ENCODE measurements at places on chromosomes 7 and 10.

- no peak for DNase-seq
Measured at GRCh38 chr7:55246171-55246570, 119.0 kb upstream of the LANCL2 start.

- DNase-seq, result peak; percentile 2
Measured at GRCh38 chr10:135601-136464, 578 bp downstream of the ZMYND11 start.

DNA sequence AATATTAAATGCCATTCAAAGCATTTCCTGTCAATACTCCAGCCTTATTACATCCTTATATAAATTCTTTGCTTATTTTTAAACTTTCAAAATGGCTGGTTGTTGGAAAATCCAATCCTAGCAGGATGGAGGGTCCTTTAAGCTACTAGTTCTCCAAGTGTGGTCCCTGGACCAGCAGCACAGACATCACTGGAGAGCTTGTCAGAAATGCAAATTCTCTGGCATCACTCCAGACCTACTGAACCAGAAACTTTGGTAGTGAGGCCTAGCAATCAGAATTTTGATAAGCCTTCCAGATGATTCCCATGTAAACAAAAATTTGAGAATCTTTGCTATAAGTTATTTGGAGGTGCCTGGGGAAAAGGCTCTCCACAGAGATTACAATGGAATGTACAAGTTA is 43.8 kb downstream of the CALCR start:
- DNase-seq, result no peak

DNA sequence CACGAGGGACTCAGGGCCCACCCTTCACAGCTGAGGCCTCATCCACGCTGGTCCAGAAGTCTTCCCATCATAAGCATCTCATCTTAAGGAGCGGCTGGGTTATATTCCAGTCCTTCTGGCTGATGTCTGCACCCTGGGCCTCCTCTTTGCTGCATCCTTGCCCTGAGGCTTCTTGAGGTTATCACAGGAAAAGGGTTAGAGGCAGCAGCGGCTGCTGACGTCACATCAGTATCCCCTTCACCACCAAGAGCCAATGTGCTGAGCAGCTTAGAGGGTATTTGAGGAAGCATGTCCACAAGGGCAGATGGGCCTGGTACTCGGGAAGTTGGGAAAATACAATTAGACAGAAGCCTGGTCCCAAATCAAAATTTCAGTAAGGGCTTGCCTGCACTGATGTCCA is 125.1 kb downstream of the PLXNA4 start:
- no peak for DNase-seq

DNA sequence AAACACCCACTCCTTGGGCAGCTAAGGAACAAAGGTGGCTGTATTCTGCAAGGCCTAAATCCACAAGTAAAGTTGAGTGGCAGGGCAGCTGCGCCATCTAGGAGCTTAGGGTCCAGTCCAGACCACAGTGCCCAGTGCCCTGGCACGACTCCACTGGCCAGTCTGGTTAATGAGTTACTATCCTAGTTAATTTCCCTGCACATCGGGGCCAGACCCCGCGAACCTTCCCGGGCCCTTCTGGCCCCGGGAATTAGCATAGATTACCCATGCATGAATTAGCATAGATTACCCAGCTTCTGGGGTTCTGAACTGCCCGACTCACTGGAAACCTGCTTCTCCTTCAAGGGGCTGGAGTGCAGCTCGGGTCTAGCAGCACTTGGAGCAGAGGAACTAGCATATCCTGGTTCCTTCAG is 3.2 kb upstream of the EMX2 start:
- DNase-seq, result no peak

DNA sequence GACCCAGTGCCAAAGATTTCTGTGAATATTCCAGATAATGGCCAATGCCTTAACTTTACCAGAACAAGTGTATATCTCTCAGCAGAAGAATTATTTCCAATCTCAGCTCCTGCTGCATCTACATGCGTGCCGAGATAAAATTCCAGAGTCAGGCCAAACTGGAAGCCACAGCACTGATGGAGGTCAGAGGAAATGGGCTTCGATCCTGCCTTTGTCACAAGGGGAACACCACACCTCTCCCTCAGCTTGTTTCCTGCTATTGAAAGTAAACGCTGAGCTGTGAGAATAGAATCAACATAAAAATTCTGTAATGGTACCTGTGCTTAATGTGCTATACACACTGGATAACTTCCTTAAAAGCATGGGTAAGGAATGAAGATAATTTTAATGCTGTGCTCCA is 255.5 kb downstream of the NEBL start:
- no peak for DNase-seq

- no peak for DNase-seq
Measured at GRCh38 chr7:16913643-16914042, 31.9 kb upstream of the AGR3 start.

- no peak for DNase-seq
Measured at GRCh38 chr10:17713758-17714157, 38.2 kb upstream of the TMEM236 start.

DNA sequence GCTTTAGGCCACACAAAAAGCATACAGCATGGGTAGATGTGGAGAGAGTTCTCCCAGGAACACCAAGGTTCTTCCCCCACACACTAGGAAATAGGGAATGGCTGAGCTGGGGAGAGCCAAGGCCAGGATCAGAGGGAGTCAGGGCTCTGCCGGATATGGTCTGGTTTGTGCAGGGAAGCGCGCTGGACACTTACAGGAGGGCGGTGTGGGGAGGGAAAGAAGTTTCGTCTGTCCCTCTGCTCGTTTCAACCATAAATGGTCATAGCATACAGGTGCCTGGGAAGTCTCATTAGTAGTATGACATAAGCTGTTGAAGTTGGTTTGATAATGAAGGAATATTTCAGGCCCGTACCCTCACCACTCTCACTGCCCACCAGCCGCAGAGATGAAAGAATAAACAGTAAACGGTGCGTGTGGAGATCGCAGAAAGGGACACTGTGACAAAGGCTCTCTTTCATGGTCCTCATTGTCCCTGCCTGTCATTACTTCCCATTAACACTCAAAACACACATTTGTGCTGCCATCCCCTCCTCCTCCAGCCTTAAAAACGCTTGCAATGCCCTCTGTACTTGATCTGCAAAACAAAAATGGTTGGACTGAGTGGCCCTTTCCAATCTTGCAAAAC is 207.2 kb downstream of the CELF2 start:
- DNase-seq, result no peak

- no peak for DNase-seq
Measured at GRCh38 chr10:7618461-7618860, 48.3 kb downstream of the ITIH5 start.

GRCh38 chr7:85070967-85071628 is 115.8 kb downstream of the SEMA3D start:
- peak; percentile 71 for DNase-seq

GRCh38 chr7:3867863-3868262 is 566.8 kb downstream of the SDK1 start:
- DNase-seq, result no peak

GRCh38 chr10:128927497-128928161 is 539.4 kb upstream of the MGMT start:
- no peak for DNase-seq

GRCh38 chr10:121332829-121333765 is 265.1 kb downstream of the FGFR2 start:
- DNase-seq, result no peak

DNA sequence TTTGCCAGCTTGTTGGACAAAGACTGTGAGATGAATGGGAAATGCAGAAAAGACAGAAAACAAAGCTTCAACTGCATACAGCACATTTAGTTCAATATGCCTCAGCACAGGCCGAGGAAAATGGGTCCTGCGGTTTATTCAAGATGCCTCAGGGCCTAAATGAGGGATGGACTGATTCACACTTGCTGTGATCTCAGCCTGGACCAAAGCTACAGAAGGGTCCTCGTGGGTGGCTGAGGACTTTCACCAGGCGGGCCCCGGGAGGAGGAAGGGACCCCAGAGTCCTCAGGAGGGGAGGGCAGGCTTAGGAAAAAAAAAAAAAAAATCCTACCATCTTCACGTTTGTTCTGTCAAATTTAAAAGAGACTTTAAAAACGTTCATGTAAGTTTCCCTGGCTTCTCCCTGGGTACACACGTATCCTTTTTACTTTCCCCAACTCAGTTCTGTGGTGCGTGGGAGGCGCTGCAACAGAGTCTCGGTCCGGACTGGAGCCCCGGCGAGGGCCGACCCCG is 624 bp upstream of the ZNF783 start:
- DNase-seq, result no peak

GRCh38 chr7:132856416-132856815 is 225.5 kb downstream of the CHCHD3 start:
- DNase-seq, result no peak

GRCh38 chr10:32141018-32141807 is 85.0 kb upstream of the KIF5B start:
- DNase-seq, result no peak

GRCh38 chr7:118055647-118056046 is 128.3 kb upstream of the LSM8 start:
- no peak for DNase-seq

- DNase-seq, result no peak
Measured at GRCh38 chr7:2158331-2159175, 74.2 kb downstream of the MAD1L1 start.

GRCh38 chr7:132112657-132113056 is 463.6 kb downstream of the PLXNA4 start:
- DNase-seq, result no peak

GRCh38 chr10:133357285-133358161 is at the start of gene FUOM:
FUOM (minus strand) TSS chr10:133358019; CDS start chr10:133358007, 12 bp downstream.
- no peak for DNase-seq

- no peak for DNase-seq
Measured at GRCh38 chr10:14396411-14397048, 65.8 kb upstream of the FRMD4A start.

- DNase-seq, result no peak
Measured at GRCh38 chr10:122657729-122658128, 41.9 kb downstream of the C10orf120 start.

- no peak for DNase-seq
Measured at GRCh38 chr10:1160561-1161314, 104.6 kb downstream of the WDR37 start.

DNA sequence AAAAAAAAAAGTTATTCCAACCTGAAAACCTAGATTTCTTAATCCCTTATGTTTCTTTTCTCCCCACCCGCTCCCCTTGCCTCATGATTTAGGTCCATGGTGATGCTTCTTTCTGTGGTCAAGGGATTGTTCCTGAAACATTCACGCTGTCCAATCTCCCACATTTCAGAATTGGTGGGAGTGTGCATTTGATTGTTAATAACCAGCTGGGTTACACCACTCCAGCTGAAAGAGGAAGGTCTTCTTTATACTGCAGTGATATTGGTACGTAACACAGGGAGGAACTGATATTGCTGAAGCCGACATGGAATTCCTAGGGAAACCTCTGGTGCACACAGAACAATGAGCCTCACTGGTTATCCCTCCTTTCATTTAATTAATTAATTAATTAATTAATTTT is 22.7 kb downstream of the DHTKD1 start:
- DNase-seq, result no peak

DNA sequence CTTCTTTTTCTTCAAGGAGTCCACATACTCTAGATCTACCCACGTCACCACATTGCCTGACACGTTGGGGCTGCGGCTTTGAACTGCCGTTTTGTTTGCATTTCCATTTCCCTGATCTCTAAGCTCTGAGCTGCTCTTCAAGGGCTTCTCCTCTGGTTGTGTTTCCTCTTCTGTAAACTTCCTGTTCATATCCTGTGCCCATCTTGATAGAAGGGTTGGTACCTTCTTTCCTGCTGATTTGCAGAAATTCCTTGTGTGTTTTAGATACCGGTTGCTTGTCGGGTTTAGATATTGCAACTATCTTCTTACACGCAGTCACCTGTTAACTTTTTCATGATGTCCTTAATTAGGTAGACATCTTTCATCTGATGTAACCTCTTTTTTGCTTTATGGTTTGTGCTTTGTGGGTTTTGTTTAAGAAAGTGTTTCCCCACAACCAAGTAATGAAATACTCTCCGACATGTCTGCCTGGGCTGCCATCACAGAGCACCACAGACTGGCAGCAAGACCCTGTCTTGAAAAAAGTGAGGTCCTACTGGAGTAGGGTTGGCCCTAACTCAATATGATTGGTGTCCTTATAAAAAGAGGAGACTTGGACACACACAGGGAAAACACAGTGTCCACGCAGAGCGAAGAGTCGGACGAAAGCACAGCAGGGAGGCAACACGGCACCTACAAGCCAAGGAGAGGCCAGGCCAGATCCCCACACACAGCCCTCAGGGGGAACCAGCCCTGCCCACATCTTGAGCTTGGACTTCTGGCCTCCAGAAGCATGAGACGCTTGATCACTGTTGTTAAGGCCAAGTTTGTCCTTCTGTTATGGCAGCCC is 99.1 kb upstream of the PDGFA start:
- no peak for DNase-seq

DNA sequence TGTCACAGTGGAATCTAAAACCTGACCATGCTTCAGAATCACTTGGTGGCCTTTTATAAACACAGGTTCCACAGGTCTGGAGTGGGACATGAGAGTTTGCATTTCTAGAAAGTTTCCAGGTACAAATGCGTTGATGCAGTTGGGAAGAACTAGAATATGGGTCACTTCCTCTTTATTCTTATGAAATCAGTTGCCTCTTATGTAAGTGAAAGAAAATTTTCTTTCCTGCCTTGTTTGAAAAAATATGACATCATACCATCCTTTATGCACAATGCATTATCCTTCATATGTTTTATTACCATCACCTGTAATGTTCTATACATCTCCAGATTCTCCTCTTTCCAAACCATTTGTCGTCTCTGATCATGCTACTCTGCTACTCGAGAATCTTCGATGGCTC is 44.0 kb downstream of the PLXNA4 start:
- DNase-seq, result no peak

- no peak for DNase-seq
Measured at GRCh38 chr7:91336106-91336505, 71.9 kb downstream of the FZD1 start.

DNA sequence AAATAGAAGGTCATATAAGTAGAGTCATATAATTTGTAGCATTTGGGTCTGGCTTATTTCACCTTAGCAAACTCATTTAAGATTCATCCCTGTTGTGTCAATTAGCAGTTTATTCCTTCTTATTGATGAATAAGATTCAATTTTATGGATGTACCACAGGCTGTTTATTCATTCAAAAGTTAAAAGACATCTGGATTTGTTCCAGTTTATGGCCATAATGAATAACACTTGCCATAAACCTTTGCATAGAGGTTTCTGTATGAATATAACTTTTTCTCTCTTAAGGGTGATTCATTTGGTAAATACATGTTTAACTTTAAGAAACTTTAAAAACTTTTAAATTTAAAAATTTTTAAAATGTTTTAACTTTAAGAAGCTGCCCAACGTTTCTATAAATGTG is 66.4 kb downstream of the CPED1 start:
- DNase-seq, result no peak

- DNase-seq, result no peak
Measured at GRCh38 chr10:78578929-78579328, 489.8 kb upstream of the ZMIZ1 start.

DNA sequence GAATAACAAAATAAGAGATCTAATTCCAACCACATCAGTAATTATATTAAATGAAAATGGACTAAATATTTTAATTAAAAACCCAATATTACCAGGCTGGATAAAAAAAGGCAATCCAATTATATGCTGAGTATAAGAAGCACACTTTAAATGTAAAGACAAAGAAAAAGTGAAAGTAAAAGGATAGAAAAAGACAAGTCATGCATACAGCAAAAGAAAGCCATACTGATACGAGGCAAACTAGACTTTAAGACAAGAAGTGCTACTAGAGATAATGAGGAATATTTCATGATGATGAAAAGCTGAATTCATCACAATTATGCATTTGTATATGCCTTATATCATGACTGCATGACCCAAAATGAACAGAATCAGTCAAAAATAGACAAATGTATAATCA is 628.6 kb downstream of the PHTF2 start:
- no peak for DNase-seq

GRCh38 chr7:91089382-91089963 is 174.8 kb upstream of the FZD1 start:
- DNase-seq, result peak; percentile 17

All from amniotic stem cell (primary cell).